ENCODE measurements at places on chromosomes 7 and 10.
A peak's percentile ranks its signal among the peaks of the same experiment; 100 is the strongest.

- no peak overlapping the region for H3K27ac ChIP-seq
- no peak for DNase-seq
- H3K36me3 ChIP-seq, result no peaks in the 10 kb centered on the region
- no peaks in the 10 kb centered on the region for H3K4me1 ChIP-seq
These were observed 259.2 kb downstream of the GLRX3 start for GRCh38 chr10:130395248-130395936.

DNA sequence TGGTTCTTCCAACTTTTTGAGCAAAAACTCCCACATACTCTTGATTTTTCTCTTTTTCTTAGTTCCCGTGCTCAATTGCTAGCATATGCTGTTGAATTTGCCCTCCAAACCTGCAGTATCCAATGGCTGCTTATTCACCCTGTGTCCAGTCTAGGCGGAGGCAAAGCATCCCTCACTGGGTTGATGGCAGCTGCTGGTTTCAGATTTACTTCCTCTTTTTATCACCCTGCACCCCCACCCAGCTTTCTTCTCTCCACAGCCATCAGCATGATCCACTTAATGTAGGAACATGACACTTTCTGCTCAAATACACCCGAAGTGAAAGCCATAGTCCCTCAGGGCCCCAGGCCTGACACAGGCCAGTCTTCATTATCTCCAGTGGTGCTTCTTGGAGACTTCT lies 87.6 kb upstream of the ADARB2 start:
- no peak overlapping the region for H3K4me3 ChIP-seq
- H3K4me1 ChIP-seq, result no peaks in the 10 kb centered on the region
- DNase-seq, result no peak
- no peaks in the 10 kb centered on the region for H3K27me3 ChIP-seq
- no peaks in the 10 kb centered on the region for H3K36me3 ChIP-seq
- no peak overlapping the region for H3K27ac ChIP-seq

GRCh38 chr10:24958721-24959381 lies 6.4 kb upstream of the PRTFDC1 start:
- H3K27me3 ChIP-seq, result peaks cover 7% of the 10 kb centered on the region
- no peak for DNase-seq
- no peaks in the 10 kb centered on the region for H3K36me3 ChIP-seq

DNA sequence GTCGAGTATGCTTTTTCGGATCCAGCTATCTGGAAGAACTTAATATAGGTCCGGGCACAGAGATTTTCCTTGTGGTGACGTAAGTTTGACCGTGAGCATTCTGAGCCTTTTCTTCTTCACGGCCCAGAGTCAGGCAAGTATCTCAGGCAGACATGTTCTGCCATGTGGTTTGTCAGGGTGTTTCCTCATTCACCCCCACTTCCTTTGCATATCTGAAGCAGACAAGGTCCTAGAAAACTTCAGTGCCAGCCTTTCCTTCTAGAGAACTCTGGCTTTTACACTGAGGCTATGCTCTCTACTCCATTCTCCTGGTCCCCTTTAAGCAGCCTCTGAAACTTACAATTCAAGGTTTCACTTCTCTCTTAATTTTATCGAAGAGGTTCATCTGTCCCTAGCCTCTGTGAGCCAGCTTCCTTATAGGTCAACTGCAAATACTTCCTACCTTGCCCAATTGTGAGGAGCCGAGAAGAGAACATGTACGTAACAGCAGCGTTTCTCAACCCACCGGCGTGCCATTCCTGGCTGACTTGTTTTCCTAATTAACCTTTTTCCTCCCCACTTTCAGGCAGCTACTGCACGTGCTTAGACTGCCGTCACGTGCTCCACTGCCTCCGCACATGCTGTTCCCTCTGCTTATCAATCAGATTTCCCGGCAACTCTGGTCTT lies 47.3 kb downstream of the CDCA7L start:
- peaks cover 19% of the 10 kb centered on the region for H3K4me1 ChIP-seq
- H3K27me3 ChIP-seq, result no peaks in the 10 kb centered on the region
- H3K4me3 ChIP-seq, result peak overlapping the region; percentile 72
- peaks cover 70% of the 10 kb centered on the region for H3K36me3 ChIP-seq
- no peak for DNase-seq
- H3K27ac ChIP-seq, result peak overlapping the region; percentile 90

GRCh38 chr10:59362959-59363381 lies 621 bp upstream of the FAM13C start:
- no peaks in the 10 kb centered on the region for H3K36me3 ChIP-seq
- H3K27ac ChIP-seq, result no peak overlapping the region
- no peak overlapping the region for H3K4me3 ChIP-seq
- H3K4me1 ChIP-seq, result no peaks in the 10 kb centered on the region
- H3K27me3 ChIP-seq, result peaks cover 30% of the 10 kb centered on the region

DNA sequence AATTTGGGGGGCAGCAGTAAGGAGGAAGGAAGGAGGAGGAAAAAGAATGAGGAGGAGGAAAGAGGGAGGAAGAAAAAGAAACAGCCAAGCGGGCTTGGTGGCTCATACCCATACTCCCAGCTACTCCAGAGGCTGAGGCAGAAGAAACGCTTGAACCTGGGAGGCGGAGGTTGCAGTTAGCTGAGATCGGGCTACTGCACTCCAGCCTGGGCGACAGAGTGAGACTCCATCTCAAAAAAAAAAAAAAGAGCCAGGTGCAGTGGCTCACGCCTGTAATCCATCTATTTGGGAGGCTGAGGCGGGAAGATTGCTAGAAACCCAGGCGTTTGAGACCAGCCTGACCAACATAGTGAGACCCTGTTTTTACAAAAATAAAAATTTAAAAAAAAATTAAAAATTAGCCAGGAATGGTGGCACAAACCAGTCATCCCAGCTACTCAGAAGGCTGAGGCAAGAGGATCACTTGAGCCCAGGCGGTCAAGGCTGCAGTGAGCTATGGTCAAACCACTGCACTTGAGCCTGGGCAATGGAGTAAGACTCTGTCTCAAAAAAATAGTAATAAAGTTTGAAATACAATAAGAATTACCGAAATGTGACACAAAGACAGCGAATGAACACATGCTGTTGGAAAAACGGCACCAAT lies 14.1 kb upstream of the CRCP start:
- H3K4me1 ChIP-seq, result peaks cover 7% of the 10 kb centered on the region
- H3K36me3 ChIP-seq, result no peaks in the 10 kb centered on the region
- H3K27me3 ChIP-seq, result no peaks in the 10 kb centered on the region
- peak overlapping the region; percentile 81 for H3K27ac ChIP-seq
- no peak for DNase-seq

GRCh38 chr10:7855205-7855604 lies 36.9 kb downstream of the TAF3 start:
- H3K36me3 ChIP-seq, result peaks cover 27% of the 10 kb centered on the region
- no peak overlapping the region for H3K27ac ChIP-seq
- no peak overlapping the region for H3K4me3 ChIP-seq
- H3K27me3 ChIP-seq, result no peaks in the 10 kb centered on the region

- no peak overlapping the region for H3K4me3 ChIP-seq
- no peaks in the 10 kb centered on the region for H3K36me3 ChIP-seq
- no peaks in the 10 kb centered on the region for H3K4me1 ChIP-seq
- peaks cover 4% of the 10 kb centered on the region for H3K27me3 ChIP-seq
These were observed 107.4 kb downstream of the STRA8 start for GRCh38 chr7:135341049-135341448.

DNA sequence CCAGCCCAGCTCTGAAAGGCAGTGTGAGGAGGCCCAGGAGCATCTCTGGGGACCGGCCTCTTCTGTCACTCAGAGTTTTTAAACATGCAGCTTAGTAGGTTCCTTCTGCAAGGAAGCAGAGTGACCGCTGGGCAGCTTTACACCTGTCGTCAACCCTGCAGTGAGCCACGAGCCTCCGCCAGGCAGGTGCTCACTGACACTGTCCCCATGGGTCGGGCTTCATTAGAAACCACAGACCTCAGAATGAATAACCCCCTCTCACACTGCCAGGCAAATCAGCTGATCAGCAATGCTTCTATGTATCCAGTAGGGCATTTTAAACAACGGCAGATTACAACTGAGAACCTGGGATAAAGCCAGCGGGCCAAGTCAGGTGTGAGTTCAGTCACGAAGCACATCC lies 106.1 kb downstream of the MAD1L1 start:
- no peaks in the 10 kb centered on the region for H3K36me3 ChIP-seq
- H3K27ac ChIP-seq, result no peak overlapping the region

DNA sequence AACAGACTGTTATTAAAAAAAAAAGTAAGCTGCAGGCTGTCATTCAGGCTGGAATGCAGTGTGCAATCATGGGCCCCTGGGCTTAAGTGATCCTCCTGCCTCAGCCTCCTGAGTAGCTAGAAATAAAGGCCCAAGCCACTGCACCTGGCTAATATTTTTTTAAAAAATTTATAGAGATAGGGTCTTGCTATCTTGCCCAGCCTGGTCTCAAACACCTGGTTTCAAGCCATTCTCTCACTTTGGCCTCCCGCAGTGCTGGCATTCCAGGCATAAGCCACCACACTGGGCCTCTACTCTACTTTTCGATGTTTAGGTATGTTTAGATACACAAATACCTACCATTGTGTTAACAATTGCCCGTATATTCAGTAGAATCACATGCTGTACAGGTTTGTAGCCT lies 270.4 kb upstream of the PRKCQ start:
- no peak overlapping the region for H3K4me3 ChIP-seq
- H3K27ac ChIP-seq, result no peak overlapping the region
- no peaks in the 10 kb centered on the region for H3K4me1 ChIP-seq
- H3K36me3 ChIP-seq, result no peaks in the 10 kb centered on the region
- no peak for DNase-seq
- H3K27me3 ChIP-seq, result peaks cover 26% of the 10 kb centered on the region

DNA sequence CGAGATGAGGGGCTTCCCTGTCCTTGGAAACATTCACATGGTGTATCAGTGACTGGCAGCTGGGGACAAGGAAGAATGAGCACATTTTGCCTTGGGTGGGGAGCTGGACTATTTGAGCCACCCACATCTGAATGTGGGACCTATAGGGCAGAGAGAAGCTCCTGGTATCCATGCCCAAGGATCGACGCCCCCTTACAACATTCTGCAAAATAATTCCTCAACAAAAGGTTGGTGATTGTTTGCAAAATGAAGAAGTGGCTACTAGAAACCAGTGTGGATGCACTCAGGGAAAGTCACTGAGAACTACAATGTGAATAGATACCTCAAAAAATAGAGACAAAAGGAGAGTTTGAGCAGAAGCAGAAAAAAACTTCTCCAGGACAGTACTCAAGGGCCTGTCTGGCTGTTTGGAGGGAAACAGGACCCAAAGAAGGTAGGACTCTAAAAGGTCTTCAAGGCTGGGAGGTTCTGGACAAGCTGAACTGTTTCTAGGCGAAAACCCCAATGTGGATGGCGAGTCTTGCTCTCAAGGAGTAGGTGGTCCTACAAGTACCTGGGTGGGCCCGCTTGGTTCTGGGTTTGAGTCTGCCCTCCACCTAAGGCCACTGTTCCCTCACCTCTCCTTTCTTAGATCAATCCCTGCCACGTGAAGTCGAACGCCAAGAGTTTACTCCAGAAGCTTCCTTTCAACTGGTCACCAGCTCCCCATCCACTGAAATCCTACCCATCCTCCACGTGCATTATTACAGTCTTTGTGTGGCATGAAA lies 125.0 kb upstream of the ZNF746 start:
- peak overlapping the region; percentile 65 for H3K4me3 ChIP-seq
- DNase-seq, result no peak
- peaks cover 46% of the 10 kb centered on the region for H3K36me3 ChIP-seq

All from activated T-helper 2 cell treated with anti-CD3 and anti-CD28 coated beads, Interferon-gamma antibody, Interleukin-2, Interleukin-4, amounts not matched to agents 10 μg/mL and 5 μg/mL and 100 μg/mL, durations not matched to agents 14 hours and 24 hours and 36 hours (primary cell).